ENCODE measurements at places on chromosomes 12 and 14.

GRCh38 chr12:666766-667308, 3.6 kb upstream of the NINJ2 start:
- DNase-seq: no peak

GRCh38 chr12:54294152-54294952, 6.5 kb downstream of the NFE2 start:
- peak; percentile 76 for DNase-seq

DNA sequence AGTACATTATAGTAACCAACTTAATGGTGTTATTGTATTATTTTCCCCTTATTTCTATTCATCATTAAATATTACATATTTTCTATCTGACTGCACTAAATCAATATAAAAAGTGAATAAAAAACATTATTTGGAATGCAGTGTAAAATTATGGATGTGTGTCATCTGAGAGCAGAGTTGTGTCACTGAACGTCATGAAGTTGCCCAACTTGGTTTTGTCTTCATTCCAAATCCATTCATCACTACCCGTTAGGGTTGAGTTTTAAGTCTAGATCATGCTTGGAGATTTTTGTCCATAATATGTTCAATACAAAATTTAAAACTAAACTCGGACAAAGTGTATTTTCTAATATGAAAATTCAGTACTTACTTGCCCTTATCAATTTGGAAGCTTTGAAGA, 16.1 kb downstream of the KLRF1 start:
- no peak for DNase-seq

- no peak for DNase-seq
These were observed 131.1 kb upstream of the G2E3 start for GRCh38 chr14:30427846-30428245.

GRCh38 chr12:27578689-27579372, 54.8 kb downstream of the PPFIBP1 start:
- no peak for DNase-seq

DNA sequence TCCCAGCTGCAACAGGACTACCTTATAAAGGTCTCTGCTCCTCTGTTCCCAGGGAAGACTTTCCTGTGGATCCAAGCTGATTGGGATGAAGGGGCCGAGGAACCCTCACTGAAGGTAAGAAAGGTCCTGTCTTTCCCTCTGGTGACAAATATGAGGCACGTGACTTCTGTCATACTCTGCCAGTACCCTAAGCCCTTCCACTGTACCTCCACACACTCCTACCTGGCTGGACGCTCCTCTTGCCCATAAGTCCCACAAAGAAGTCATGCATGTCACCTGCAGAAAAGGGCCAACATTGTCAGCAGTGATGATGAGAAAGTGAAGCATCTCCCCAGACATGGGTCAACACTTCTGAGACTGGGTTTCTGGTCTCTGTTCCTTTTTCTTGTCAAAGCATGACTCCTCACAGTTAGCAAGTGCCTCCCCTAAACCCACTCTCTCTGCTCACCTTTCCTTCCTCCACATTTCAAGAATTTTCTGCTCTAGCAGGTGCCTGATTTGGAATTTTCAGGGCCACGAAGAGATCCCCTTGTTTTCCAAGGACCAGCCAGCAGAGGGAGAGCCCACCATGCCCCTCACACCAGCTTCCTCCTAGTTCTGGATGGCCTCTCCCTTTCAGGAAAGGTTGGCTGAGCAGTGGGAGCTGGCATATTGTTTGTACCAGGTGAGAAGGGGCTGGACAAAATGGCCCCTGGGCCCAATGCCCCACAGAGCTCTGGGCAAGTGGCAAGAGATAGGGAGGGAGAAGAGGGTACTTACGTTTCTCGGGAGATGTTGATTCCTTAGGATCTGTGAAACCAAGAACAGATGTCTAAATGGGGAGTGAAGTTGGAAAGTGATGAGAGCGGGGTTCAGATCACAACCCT, 3.5 kb downstream of the TAC3 start:
- DNase-seq: no peak

GRCh38 chr12:54272214-54272613, 7.7 kb downstream of the CBX5 start:
- DNase-seq: no peak

GRCh38 chr12:81530352-81530751, 228.8 kb downstream of the PPFIA2 start:
- DNase-seq: no peak

GRCh38 chr14:89402363-89402762, 14.7 kb downstream of the FOXN3 start:
- DNase-seq: no peak

DNA sequence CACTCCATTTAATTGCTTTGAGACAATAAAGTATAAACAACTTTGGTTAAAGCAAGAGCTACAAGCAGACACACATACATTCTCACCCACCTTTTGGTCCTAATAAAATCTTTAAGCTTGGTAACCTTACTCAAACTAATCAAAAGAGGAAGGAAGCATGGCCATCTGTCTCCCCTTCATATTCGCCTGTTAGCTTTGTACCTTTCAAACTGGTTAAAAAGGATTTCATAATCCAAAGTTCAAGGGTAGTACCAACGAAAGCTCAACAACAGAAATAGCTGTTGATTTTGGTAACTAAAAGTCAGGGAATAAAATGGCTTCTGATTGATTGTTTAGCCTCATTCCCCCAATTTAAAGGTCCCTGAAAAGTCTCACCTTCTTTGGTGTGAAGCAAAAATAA, 456.9 kb downstream of the BCAT1 start:
- DNase-seq: no peak

- DNase-seq: no peak
These were observed 182.9 kb downstream of the MON2 start for GRCh38 chr12:62649412-62650138.

- no peak for DNase-seq
These were observed 120.4 kb upstream of the LRIG3 start for GRCh38 chr12:59040656-59041055.

DNA sequence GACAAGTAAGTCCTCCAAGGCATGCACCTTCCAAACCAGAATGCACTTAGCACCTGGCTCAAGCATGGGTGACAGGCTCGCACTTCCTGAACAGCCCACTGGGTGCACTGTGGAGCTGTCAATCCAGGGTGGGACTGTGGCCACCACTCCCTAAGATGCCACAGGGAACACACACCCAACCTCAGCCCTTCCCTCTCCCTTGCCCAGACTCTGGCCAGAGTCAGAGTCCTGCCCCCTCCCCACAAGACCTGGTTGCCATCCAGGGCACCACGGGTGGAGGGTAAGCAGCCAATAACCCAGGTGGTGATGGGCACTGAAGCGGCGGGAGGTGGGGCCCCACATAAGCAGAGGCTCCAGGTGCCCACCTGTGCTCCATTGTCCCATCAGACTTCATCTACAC, 160.6 kb downstream of the MYRFL start:
- DNase-seq: no peak

All from pancreas (tissue), 10 donors.